ENCODE measurements at places on chromosomes 1 and 21.
A peak's percentile ranks its signal among the peaks of the same experiment; 100 is the strongest.

GRCh38 chr1:212293579-212293978 lies 8.4 kb downstream of the PPP2R5A start:
- DNase-seq: peak; percentile 20

GRCh38 chr21:36167541-36167940 lies 10.9 kb downstream of the DOP1B start:
- no peak for DNase-seq

GRCh38 chr1:75528001-75528400 lies 82.9 kb downstream of the SLC44A5 start:
- no peak for DNase-seq

- DNase-seq: no peak
These were observed 37.8 kb upstream of the ZNF326 start for GRCh38 chr1:89957107-89957506.

GRCh38 chr21:33663241-33663640 lies 20.9 kb downstream of the ITSN1 start:
- DNase-seq: no peak

DNA sequence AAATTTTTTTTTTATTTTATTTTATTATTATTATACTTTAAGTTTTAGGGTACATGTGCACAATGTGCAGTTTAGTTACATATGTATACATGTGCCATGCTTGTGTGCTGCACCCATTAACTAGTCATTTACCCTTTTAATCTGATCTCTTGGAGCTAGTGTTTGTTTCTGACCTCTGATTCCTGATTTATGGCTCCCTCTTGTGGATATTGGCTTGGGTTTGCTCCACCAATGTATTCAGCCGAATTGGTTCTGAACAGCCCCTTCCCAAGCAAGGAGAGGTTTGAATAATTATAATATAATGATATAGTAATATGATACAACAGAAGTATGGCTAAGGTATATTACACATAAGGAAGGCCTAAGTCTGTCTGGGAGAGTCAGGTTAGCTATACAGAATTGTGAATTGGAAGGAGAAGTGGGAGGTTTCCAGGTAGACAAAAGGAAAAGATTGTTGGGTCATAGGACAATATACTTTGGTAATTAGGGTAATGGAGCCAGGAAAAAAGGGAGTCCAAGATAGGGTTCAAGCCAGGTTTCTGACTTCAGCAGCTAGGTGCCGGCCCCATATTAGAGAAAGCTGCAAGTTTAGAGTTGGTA lies 53.1 kb upstream of the HMCN1 start:
- peak; percentile 40 for DNase-seq

- DNase-seq: peak; percentile 69
These were observed 10.9 kb upstream of the ALDH4A1 start for GRCh38 chr1:18913065-18913835.

DNA sequence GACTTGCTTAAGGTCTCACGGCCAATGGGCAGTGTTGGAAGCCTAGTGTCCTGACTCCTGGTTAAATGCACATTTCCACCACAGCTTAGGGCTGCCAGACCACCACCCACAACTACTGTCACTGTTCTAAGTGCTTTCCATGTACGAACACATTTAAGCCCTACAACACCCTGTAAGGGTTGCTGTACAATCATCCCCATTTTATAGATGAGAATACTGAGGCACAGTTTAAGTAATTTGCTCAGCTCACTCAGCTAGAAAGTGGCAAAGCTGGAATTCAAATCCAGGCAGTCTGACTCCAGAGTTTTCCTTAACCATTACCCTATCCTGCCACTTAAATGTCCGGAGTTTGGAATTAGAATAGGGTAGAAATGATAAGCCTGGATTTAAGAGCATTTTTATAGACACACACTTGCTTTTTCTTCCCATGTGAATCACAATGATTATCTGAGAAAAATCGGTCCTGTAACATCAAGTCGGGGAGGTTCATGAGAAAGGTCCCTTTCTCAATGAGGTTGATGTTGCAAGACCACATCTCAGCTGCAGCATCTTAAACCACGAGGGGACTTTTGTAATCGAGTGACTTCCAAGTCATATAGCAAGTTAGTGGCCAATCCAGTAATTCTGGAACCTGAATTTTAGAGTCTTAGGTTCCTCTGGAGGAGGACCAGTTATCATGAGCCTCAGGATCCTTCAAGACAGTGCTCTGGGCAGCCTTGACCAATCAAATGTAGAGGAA lies 8.6 kb downstream of the E2F2 start:
- peak; percentile 40 for DNase-seq

GRCh38 chr1:185965870-185966269 lies 231.7 kb downstream of the HMCN1 start:
- no peak for DNase-seq

DNA sequence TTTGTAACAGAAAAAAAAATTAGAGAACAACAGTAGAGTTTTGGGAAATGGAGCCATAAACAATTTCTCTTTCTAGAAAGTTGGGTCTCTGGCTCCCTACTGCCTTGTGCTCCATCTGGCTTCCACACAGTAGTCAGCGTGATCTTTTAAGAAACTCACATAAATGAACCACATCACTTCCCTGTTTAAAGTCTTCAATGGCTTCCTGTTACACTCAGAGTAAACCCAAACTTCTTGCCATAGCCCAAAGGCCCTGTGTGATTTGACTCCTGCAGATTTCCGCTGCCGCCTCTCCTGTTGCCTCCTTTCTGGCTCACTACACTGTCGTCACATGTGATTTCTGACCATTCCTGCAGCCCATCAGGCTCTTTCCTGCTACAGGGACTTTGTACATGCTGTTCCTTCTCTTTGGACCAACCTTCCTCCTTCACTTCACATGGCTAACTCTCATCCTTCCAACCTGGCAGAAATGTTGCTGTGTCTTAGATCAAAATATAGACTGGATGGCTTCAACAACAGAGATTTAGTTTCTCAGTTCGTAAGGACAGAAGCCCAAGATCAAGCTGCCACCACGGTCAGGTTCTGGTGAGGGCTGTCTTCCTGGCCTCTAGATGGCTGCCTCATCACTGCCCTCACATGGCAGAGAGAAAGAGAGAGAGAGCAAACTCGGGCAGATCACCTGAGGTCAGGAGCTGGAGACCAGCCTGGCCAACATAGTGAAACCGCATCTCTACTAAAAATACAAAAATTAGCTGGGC lies 34.0 kb downstream of the OPRD1 start:
- DNase-seq: peak; percentile 17

- DNase-seq: no peak
These were observed 22.5 kb downstream of the PCSK9 start for GRCh38 chr1:55061706-55062321.

- no peak for DNase-seq
These were observed 41.9 kb downstream of the LMO4 start for GRCh38 chr1:87370544-87370943.

- DNase-seq: no peak
These were observed 36.8 kb upstream of the DUSP10 start for GRCh38 chr1:221778535-221779142.

- DNase-seq: peak; percentile 60
These were observed 917 bp downstream of the STX12 start for GRCh38 chr1:27773826-27774445.

DNA sequence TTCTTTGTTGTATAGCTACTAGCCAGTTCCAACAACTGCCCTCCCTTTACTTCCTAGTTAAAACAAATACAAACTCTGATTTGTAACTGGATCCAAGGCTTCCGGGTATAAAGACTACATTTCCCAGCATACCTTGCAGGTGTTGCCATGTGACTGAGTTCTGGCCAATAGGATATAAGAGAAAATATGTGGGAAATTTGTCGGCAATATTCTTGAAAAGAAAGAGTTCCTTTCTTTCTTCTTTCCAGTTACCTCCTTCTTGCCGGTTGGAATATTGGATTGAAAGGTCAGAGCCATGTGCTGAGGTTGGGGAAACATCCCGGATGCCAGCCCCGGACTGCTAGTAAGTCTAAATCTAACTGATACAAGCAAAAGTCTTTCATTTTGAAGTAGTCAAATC lies 23.0 kb upstream of the ZBTB40 start:
- peak; percentile 70 for DNase-seq

GRCh38 chr1:234586892-234587485 lies 23.0 kb downstream of the IRF2BP2 start:
- DNase-seq: no peak

GRCh38 chr1:215987092-215987875 lies 420.2 kb downstream of the KCTD3 start:
- DNase-seq: no peak

DNA sequence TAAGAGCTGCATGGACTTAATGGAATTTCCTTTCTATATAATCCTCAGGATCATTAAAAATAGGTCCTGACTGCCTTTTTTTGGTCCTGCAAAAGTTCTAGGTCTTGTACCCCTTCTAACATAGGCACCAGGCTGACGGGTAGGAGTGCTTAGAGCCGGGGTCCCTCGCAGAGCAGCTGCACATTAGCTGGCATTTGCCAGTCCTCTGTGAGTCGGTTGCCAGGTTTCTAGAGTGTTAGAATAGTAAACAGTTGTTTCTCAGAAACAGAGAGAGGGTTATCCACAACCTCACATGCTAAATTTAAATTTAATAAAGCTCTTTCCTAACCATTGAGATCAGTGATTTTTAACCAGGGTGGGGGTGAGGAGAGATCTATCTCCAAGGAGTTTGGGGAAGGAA lies 35.4 kb upstream of the HEATR1 start:
- DNase-seq: no peak

DNA sequence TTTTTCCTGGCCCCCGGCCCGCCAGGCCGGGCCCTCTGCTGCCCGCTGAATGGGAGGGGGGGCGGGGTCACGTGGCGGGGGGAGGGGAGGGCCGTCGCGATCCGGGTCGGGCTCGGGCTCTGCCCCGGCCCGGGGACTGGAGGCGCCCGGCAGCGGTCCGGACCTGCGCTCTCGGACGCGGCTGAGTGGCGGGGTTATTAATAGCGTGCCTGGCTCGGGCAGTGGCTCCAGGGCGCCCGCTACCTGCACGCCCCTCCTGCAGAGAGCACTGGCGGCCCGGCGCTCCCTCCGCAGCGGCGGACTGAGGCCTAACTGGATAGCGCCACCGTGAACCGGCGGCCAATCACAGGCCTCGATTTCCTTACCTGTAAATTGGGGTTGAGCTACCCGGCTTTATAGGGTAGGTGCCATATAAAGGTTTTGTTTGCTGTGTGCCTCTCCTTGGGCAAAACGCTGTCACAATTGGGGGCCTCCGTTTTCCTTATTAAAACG lies 28.1 kb downstream of the AHDC1 start:
- peak; percentile 40 for DNase-seq

DNA sequence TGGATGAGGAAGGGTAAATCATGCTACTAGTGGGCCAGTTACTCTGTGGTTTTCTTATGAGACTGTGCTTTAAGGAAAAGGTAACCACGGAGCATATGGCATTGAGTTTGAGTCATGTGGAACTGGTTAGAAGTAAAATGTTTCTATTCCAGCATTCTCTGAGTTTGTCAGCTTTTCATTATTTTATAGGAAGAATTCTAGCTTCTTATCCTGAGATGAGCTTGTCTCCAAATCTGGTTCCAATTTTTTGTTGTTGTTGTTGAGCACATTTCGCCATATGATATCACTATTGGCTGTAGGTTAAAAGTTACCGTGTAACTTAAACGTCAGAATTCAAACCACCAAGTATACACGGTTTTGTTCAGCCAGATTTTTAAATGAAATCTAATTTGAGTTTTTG lies 69.9 kb downstream of the ATF6 start:
- peak; percentile 52 for DNase-seq

- DNase-seq: no peak
These were observed 43.1 kb downstream of the RASSF5 start for GRCh38 chr1:206550446-206550845.

DNA sequence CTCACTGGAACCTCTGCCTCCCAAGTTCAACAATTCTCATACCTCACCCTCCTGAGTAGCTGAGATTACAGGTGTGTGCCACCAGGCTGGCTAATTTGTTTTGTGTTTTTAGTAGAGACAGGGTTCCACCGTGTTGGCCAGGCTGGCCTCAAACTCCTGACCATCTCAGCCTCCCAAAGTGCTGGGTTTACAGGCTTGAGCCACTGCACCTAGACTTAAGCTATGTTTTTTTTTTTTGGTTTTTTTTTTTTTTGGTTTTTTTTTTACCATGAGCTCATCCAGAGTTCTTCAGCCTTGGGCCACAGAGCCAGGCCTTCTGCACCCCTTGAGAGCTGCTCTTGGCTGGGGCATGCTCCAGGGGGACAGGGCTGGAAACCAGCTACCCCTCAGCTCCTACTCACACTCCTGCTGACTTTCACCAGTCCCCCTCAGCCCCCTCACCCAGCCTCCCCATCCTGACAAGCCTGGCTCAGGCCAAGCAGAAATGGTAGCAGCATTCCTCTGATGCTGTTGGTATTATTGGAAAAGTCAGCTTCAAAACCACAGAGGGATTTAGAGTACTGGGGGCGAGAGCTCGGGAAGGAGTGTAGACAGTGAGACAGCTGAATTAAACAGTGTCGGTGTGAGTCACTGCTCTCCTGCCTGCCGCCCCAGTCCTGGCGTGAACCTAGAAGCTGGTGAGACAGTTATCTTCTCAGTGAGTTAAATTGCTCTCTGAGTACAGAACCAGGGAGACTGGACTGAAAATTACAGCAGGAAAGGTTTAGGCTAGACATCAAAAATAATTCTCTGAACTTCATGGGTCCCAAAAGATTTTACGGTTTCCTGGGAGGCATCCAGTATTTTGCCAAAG lies 63.7 kb downstream of the NAV1 start:
- peak; percentile 99 for DNase-seq

- peak; percentile 92 for DNase-seq
These were observed 6.1 kb downstream of the AADACL4 start for GRCh38 chr1:12649971-12650421.

GRCh38 chr1:151425103-151425502 lies 25.7 kb downstream of the PSMB4 start:
- DNase-seq: no peak

DNA sequence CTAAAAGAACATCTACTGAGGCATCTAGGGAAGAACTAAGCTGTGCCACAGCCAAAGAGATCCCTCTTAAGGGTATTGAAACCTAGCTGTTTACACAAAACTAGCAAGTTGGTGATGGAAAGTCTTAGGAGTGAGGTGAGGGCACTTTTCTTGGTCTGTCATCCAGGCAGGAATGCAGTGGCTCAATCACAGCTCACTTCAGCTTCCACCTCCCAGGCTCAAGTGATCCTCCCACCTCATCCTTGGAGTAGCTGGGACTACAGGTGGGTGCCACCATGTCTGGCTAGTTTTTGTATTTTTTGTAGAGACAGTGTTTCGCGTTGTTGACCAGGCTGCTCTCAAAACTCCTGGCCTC lies 2.4 kb downstream of the PLEKHO1 start:
- DNase-seq: no peak

GRCh38 chr1:221157026-221157761 lies 278.0 kb downstream of the HLX start:
- no peak for DNase-seq

GRCh38 chr1:49526672-49527071 lies 497.1 kb downstream of the AGBL4 start:
- DNase-seq: no peak

GRCh38 chr1:214454569-214455396 lies 96.6 kb downstream of the PTPN14 start:
- peak; percentile 93 for DNase-seq

DNA sequence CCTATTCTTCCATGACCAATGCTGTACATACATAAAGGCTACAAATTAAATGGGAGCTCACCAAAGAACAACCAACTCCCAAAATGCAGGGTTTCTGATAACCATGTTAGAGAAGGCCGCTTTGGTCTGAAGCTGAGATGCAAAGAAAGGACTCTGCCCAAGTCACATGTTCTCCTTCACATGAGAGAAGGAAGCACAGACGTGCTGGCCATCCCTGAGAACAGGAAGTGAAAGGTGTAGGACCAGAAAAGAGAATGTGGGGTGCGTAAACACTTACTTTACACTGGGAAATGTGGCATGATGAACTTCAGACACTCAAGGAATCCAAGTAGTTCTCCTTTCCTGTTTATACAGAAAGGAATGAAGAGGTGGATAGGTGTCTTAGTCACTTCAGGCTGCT lies 31.7 kb upstream of the TADA1 start:
- no peak for DNase-seq

GRCh38 chr1:234870020-234870981 lies 258.3 kb downstream of the TOMM20 start:
- DNase-seq: no peak
